Central memory CD4-positive, alpha-beta T cell (primary cell): ENCODE measurements at places on chromosomes 2 and 18.

GRCh38 chr2:217538719-217539118 lies 464.1 kb downstream of the TNS1 start:
- DNase-seq: no peak

GRCh38 chr2:180413336-180413735 lies 406.2 kb upstream of the CWC22 start:
- no peak for DNase-seq

DNA sequence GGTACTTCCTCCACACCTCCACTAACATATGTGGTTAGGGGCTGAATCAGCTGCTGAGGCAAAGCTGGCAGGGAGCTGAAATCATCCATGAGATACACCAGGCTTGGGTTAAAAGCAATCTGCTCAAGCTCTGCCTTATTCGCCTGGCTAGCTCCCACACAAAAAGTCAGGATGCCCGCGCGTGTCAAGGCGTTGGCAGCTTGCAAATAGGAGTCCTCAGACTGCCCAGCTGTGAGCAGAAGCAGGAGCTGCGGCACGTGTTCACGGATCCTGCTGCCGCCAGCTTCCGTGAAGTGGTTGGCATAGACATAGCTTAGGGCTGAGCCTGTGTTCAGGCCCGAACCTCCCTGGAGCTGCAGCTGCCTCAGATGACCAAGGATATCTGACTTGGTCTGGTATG lies 35.3 kb downstream of the COL6A3 start:
- DNase-seq: no peak

DNA sequence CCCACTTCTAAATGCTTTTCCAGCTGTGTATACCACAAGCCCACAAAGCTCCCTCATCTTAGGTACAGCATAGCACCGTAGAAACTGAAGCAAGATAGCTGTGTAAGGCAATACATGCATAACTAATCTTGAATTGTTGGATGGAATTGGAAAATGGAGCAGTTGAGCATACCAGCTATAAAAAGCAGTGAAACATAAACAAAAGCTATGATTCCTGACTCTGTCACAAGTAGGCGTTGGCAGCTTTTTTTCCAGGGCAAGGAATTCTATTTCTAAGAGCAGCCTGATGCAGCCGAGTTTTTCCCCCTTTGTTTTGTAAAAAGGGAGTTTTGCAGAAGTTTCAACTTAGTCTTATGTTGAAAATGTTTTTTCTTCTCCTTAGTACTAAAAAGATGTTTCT lies 32.4 kb downstream of the MOGAT1 start:
- DNase-seq: no peak

DNA sequence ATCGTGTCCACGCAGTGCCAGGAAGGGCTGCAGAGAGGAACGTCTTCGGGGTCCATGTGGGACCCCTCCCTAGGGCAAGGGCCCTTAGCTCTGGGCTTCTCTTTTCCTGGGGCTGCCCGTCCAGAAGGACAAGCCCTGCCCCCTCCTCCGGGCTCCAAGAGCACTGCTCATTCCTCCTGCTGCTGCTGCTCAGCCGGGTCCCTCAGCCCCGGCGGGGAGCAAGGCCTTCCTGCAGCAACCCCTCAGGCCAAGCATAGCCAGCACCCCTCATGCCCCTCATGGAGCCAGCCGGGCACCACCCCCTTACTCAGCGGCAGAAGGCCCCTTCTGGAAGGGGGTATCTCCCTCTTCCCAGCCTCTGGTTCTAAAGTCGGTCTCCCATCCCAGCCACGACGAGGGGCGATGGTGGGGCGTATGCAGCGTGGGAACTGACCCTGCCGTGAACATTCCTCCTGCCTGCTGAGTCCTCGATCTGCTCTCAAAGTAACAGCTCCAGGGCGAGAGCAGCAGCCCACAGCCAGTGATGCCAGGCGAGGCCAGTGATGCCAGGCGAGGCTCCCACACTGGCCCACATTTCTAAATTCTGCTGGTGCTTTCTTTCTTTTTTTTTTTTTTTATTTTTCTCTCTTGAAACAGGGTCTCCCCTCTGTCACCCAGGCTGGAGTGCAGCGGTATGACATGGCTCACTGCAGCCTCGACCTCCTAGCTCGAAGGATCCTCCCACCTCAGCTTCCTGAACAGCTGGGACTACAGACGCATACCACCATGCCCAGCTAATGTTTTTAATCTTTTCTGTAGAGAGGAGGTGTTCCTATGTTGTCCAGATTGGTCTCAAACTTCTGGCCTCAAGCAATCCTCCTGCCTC lies 99.7 kb downstream of the HDAC4 start:
- DNase-seq: no peak

- DNase-seq: no peak
These were observed 226.1 kb downstream of the DSEL start for GRCh38 chr18:67290421-67290820.

- no peak for DNase-seq
These were observed 47.3 kb downstream of the QPCT start for GRCh38 chr2:37391711-37392110.

GRCh38 chr2:241443486-241444223 lies 64.7 kb downstream of the STK25 start:
- peak; percentile 95 for DNase-seq

GRCh38 chr18:10367836-10368235 lies 86.6 kb upstream of the APCDD1 start:
- DNase-seq: no peak

- no peak for DNase-seq
These were observed 891 bp upstream of the FTCDNL1 start for GRCh38 chr2:199851883-199852282.

GRCh38 chr2:162266460-162266760 lies 23.2 kb upstream of the FAP start:
- no peak for DNase-seq

DNA sequence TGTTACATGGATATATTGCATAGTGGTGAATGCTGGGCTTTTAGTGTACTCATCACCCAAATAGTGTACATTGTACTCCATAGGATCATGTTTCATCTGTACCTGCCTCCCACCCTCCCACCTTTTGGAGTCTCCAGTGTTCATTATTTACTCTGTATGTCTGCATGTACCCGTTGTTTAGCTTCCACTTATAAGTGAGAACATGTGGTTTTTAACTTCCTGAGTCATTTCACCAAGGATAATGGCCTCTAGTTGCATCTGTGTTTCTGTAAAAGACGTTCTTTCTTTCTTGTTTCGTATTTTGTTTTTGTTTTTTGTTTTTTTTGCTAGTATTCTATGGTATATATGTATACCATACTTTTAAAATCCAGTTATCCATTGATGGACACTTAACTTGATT lies 107.5 kb downstream of the MSTN start:
- no peak for DNase-seq

- DNase-seq: no peak
These were observed 91.2 kb downstream of the KCNS3 start for GRCh38 chr2:17969661-17970060.

DNA sequence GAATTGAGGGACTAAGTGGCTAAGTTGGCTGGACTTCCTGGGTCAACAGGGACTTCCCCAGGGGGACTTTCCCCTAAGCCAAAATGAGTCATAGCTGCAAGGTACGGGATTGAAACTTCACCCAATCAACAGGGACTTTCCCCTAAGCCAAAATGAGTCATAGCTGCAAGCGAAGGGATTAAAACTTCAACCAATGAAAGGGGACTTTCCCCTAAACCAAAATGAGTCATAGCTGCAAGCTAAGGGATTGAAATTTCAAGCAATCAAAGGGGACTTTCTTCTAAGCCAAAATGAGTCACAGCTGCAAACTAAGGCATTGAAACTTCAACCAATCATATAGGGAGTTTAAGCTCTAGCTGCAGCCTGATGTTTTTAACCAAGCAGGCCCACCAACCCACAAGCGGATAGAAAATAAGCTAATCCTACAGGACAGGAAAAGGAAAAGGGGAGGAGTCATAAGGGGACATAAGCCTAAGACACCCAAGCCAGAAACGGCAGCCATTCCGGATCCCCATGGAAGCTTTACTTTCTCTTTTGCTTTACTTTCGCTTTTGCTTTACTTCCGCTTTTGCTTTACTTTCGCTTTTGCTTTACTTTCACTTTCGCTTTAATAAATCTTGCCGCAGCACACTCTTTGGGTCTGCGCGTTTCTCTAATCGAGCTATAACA lies 1375.4 kb upstream of the CELF4 start:
- DNase-seq: peak; percentile 80

GRCh38 chr2:70831861-70832260 lies 3.8 kb downstream of the CD207 start:
- no peak for DNase-seq

DNA sequence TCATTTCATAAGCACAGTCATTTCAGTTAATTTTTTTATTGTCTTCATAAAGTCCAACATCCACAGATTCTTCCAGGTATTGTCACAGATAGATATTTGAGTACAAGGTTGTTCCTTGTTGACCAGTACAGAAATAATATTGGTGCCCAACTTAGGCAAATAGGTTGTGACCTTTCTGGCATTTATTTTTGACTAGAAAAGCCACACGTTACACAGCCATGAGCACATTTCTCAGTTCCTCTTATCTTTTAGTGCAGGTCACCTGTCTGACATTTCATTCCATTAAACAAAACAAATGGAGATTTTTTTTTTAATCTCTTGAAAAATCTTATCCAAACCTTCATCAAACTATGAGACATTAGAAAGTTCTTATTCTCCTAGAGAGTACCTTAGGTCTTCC lies 428.8 kb downstream of the ZNF521 start:
- DNase-seq: no peak

- DNase-seq: no peak
These were observed 16.2 kb upstream of the ZNF512 start for GRCh38 chr2:27566628-27567027.

GRCh38 chr2:7719876-7720275 lies 802.7 kb downstream of the RNF144A start:
- no peak for DNase-seq

DNA sequence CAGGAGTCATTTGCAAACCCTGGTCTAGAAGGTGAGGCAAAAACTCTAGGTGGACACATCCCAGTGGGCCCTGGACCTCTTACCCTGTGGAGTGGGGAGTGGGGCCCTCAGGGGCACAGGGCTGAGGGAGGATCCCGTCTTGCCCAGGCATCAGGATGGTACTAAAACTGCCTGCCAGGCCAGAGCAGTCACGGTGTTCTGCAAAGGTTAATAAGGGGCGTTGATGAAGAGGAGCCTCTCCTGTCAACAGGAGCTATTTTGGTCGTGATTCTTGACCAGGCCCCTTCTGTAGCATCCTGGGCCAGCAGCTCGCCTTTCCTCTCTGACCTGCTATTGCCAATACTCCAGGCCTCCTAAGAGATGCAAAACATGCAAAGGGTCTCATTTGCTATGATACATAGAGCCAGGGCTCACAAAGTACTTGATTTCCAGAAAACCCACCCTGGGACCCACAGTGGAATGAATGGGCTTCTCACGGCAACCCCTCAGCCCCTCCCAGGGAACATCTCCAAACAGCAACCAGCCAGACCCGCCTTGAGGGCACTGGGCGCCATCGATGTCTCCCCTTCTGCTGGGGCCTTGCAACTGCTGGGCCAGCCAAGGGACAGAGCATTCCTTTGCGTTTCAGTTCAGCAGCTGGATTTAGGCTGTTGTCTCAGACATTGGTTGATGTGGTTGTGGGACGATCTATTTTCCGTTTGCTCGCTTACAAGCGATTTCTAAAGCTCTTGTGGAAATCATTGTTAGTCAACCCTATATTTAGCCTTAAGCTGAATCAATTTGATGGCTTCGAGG lies 111.1 kb downstream of the PDCL3 start:
- no peak for DNase-seq

DNA sequence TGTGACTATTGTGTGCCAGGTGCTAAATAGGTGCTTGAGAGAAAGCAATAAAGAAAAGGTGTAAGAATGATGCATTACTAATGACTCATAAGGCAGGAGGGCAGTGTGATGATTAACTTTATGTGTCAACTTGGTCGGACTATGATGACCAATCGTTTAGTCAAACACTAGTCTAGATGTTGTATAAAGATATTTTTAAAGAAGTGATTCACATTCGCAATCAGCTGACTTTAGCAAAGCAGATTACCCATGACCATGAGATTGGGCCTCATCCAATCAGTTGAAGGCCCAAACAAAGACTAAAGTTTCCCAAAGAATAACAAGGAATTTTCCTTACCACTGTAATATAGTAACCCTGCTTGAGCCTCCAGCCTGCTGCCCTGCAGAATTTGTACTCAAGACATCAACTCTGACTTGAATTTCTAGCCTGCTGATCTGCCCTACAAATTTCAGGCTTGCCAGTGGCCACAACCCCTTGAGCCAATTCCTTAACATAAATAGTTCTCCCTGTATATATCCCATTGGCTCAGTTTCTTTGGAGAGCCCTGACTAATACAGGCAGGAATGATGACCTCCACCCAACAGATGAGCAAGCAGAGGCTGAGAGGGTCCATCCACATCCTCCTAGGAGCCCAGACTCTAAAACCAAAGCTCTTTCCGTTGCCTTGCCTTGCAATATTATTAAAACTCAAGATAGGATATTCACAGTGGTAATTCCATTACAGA lies 132.6 kb downstream of the ACTR3 start:
- no peak for DNase-seq

GRCh38 chr18:56661360-56662062 lies 10.4 kb downstream of the WDR7 start:
- no peak for DNase-seq

DNA sequence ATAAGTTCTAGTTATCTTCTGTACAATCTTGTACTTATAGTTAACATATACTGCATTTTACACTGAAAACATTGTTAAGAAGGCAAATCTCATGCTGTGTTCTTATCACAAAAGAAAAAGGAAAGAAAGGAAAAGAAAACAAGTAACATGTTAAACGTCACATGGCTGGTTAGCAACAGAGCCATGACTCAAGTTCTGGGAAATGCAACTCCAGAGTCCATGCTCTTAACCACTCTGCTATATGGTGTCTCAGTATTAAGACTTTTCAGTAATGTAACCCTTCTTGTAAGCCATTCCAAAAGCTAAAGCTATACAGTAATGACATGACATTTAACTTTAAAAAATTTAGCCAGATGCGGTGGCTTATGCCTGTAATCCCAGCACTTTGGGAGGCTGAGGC lies 181.4 kb downstream of the BARD1 start:
- no peak for DNase-seq
